ENCODE measurements at places on chromosomes 7 and 10.

DNA sequence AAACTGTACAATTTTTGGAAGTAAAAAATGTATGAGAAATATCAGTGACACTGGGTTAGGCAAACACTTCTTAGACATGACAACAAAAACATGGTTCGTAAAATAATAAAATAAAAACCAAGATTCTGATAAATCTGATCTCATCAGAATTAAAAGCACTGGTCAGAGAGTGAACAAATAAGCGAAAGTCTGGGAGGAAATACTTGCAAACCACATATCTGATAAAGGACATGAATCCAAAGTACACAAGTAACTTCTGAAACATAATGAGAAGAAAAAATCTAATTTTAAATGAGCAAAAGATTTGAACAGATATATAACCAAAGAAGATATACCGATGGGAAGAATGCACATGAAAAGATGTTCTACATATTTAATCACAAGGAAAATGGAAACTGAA, 91.5 kb downstream of the RTKN2 start:
- DNase-seq = no peak

- DNase-seq = no peak
These were observed 247 bp downstream of the PARD3 start for GRCh38 chr10:34814913-34815184.

- no peak for DNase-seq
These were observed 1.8 kb upstream of the FGF8 start for GRCh38 chr10:101777619-101778145.

- DNase-seq = no peak
These were observed 252.8 kb downstream of the TRIL start for GRCh38 chr7:28705350-28705749.

DNA sequence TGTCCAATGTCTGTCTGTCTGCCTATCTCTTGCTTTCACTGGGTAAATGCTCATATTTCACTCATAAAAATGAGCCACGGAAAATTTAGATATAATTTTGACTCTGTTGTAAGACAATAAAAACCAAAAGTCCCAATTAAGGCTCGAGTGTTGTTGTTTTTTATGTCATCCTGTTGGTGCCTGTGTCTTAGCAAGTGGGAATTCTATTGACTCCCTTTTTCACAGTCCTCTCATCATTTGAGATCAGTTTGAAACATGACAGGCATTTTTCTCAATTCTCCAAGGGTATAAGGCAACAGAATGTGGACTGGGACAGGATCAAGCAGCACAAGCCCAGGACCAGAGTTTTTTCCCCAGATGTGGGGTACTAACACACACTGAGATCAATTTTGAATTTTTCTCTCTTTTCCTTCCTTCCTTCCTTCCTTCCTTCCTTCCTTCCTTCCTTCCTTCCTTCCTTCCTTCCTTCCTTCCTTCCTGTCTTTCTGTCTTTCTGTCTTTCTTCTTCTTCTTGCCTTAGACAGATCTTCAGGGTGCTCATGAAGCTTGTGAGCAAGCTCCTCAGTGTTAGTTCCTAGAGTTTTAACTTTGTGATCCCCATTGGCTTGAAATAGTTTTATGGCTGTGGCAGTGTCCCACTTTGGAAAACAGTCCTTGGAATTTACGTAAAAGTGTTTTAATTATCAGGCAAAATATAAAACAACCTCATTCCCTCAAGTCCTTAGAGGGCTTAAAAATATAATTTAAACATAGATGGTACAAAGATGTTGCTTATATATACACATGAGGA, 3.2 kb upstream of the NEUROD6 start:
- DNase-seq = no peak

DNA sequence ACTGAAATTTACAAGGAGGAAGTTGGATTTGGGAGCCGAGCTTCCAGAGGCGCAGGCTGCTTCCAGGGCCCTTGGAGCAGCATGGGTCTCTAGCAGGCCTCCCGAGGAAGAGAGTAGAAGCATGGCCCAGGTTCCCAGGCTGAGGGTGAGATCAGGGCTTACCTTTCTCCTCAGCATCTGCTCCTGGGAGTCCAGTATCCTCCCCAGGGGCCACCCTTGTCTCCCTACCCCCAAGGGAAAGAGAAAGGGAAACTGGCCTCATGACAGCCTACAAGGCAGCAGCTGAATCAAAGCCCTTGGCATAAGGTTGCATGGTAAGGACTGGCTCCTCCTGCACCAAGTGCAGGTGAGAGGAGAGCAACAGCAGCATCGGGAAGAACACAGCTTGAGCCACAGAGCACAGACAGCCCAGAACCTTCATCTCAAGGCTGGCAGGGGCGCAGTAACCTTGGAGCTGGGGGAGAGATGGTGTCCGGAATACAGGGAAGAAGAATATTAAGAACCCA, 114.5 kb downstream of the MARCHF5 start:
- DNase-seq = no peak

- DNase-seq = no peak
These were observed 68.2 kb downstream of the CH25H start for GRCh38 chr10:89138755-89139490.

DNA sequence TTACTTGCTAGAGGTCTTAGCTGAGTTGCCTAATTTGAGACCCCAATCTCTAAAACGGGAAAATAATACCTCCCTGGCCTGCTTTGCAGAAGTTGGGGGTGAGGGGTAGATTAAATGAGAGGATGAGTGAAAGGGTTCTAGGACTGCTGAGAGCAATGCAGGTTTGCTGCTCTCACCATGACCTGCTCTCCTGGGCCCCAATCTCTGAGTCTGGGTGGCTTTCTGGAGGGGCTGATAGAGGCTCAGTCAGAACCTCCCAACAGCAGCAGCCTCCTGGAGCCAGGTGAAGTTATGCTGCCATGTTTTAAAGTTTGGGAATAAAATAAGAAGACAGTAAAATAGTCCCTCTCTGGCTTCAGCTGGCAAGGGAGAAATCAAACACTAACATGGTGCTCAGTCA, 7.3 kb downstream of the UROS start:
- no peak for DNase-seq

GRCh38 chr7:100969066-100969615, at the start of gene MUC12:
TSS of gene MUC12 (plus strand) at chr7:100969565. CDS start at chr7:100969623, 58 bp downstream.
- DNase-seq = no peak

- DNase-seq = no peak
These were observed 209.8 kb downstream of the TYW1 start for GRCh38 chr7:67206452-67206851.

GRCh38 chr10:33550811-33551210, 216.3 kb upstream of the NRP1 start:
- no peak for DNase-seq

- no peak for DNase-seq
These were observed 111.5 kb downstream of the HDAC9 start for GRCh38 chr7:18607025-18607424.

DNA sequence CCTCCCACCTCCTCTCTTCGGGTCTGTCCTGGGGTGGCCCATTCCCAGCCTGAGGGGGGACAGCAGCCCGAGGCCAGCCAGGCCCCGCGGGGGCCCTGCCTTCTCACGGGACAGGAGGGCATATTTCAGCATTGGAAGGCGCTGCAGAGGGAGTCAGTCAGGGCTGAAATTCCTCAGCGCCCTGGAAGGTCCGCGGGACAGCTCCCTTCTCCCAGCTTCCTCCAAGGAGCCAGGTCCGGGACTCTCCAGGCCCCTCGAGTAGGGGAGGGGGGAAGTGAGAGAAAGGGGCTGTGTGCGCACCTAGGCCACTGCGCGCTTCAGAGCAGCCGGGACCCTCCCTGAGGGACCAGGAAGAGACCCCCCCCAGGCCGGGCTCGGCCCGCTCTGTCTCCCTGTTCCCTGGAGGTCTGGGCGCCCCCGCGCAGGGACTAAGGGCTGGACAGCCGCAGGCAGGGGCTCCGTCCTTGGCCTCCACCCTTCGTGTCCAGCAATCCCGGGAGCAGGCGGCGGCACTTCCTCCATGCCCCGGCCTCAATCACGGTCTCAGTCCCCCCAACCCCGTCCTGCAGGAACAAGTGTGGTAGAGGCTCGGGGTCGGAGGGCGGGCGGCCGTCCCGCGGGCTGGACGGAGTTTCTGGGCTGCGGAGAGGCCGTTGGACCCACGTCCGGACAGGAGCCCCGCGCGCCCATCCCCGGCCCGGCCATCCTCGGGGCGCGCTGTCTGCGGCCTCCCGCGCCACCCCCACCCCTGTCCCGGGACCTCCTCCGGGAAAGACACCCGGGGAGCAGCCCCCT, 6.0 kb upstream of the ELFN1 start:
- DNase-seq = no peak

GRCh38 chr7:55590517-55591281, 18.4 kb upstream of the VOPP1 start:
- DNase-seq = no peak

GRCh38 chr7:45873355-45873754, 473 bp upstream of the CCDC201 start:
- DNase-seq = no peak

DNA sequence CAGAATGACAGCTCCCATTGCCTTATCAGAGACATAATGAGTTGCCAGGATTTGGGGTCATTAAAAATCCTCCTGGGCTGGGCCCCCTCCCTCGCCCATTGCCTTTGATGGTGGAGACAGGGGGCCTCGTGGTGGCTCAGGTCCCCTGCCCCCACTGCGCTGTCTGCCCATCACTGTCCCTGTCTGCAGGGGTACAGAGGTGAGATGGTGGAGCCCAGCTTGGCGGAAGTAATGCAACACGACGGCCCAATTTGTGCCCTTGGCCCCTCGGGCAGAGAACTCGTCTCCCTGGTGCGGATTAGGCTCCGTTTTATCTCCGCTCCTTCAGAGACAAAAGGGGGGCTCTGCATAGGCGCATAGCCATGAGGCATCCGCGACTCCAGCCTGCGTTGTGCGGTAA, 152.4 kb upstream of the UNC5B start:
- no peak for DNase-seq

DNA sequence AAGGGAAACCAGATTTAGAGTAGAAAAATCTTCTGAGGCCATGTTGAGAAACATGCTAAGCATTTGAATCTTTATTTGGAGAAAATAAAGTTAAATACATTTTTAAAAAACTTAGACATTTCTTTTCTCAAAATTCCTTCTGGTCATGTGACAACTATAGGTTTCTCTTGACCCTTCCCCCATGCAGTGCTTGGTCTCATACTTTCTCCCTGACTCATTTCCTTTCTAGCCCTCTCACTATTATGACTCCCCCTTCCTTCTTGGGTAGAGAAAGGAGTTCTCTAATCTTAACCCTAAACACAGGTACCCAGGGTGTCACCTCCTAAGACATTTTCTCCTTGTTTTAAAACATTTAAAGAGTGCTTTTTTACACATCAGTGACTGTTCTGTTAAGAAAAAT, 179.5 kb upstream of the TMEM106B start:
- no peak for DNase-seq

- no peak for DNase-seq
These were observed 895.7 kb downstream of the XPNPEP1 start for GRCh38 chr10:109027534-109028185.

- DNase-seq = no peak
These were observed 79.2 kb downstream of the ABCA13 start for GRCh38 chr7:48250441-48250951.

Measured in stimulated activated CD8-positive, alpha-beta memory T cell treated with anti-CD3 and anti-CD28 coated beads, Interleukin-2, amount 100 ng/mL, for 1 hour (primary cell).